Stimulated activated CD4-positive, alpha-beta T cell treated with anti-CD3 and anti-CD28 coated beads, Interleukin-1b, Interleukin-23, amount 100 ng/mL, for 1 hour (primary cell): ENCODE measurements at places on chromosomes 12 and 14.

- no peak for DNase-seq
These were observed 91.1 kb downstream of the IRF2BPL start for GRCh38 chr14:76937181-76938091.

DNA sequence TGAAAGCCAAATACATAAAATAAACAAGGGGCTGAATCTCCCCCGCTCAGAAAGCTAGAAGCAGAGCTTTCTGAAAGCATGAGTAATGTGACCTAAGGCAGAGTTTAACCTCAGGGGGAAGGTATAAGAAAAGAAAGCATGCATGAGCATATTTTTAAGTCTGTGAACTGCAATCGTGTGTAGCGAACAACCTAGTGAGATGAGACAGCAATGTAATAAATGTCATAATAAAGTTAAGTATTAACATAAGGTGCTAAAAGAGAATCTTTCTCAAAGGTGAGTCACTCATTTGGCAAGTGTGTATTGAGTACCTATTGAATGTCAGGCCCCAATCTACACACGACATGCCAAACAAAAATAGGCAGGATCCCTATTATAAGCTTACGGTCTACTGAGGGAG lies 14.2 kb upstream of the WDR20 start:
- DNase-seq = no peak

DNA sequence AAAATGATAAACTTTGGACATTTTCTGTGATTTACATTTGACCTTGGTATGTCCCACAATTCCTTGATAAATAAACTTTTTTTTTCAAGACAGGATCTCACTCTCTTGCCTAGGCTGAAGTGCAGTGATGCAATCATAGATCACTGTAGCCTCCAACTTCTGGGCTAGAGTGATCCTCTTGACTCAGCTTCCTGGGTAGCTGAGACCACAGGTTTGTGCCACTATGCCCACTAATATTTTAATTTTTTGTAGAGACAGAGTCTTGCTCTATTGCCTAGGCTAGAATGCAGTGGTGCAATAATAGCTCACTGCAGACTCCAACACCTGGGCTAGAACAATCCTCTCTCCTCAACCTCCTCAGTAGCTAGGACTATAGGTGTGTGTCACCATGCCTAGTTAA lies 79.1 kb upstream of the PTGDR start:
- no peak for DNase-seq

DNA sequence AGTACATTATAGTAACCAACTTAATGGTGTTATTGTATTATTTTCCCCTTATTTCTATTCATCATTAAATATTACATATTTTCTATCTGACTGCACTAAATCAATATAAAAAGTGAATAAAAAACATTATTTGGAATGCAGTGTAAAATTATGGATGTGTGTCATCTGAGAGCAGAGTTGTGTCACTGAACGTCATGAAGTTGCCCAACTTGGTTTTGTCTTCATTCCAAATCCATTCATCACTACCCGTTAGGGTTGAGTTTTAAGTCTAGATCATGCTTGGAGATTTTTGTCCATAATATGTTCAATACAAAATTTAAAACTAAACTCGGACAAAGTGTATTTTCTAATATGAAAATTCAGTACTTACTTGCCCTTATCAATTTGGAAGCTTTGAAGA lies 16.1 kb downstream of the KLRF1 start:
- no peak for DNase-seq

GRCh38 chr12:83827193-83827592 lies 1085.4 kb downstream of the SLC6A15 start:
- no peak for DNase-seq

DNA sequence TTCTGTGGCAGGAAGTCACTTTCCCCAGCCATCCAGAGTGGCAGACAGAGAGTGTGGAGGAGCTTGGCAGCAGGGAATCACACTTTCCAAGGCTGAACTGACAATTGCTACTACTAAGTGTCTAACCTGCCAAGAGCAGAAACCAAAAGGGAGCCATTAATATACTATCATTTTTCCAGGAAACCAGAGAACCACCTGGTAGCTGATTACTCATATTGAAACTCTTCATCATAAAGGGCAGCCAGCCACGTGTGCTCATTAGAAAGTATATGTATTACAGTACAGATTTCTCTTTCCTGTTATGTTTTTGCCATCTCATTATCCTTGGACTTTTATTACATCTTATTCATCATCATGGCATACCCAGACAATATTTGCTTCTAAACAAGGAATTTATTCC lies 374.9 kb downstream of the GXYLT1 start:
- no peak for DNase-seq

DNA sequence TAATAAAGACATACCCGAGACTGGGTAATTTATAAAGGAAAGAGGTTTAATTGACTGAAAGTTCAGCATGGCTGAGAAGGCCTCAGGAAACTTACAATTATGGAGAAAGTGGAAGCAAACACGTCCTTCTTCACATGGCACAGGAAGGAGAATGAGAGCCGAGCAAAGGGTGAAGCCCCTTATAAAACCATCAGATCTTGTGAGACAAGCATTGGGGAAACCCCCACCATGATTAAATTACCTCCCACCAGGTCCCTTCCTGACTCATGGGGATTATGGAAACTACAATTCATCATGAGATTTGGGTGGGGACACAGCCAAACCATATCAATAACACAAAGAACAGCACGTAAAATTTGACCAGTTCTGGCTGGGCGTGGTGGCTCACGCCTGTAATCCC lies 85.6 kb upstream of the ATF7IP start:
- no peak for DNase-seq

GRCh38 chr12:104941454-104941853 lies 16.6 kb downstream of the SLC41A2 start:
- DNase-seq = no peak

- DNase-seq = no peak
These were observed 81.2 kb downstream of the BCL11B start for GRCh38 chr14:99190696-99191394.

DNA sequence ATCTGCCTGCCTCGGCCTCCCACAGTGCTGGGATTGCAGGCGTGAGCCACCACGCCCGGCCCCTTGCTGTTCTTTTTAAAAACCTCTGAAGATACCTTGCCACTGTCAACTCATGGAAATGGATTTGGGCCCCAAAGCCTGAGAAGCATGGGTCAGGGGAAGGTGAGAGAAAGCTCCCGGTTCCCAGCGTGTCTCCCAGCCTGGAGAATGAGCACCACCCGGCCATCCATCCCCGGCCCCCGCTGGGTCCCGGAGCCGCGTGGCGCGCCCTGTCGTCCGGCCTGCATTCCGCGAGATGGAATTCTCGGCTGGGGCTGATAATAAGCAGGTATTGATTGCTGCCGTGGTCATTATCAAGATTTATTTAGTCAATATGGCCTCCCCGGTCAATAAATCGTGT lies 126.5 kb upstream of the MYL2 start:
- no peak for DNase-seq

DNA sequence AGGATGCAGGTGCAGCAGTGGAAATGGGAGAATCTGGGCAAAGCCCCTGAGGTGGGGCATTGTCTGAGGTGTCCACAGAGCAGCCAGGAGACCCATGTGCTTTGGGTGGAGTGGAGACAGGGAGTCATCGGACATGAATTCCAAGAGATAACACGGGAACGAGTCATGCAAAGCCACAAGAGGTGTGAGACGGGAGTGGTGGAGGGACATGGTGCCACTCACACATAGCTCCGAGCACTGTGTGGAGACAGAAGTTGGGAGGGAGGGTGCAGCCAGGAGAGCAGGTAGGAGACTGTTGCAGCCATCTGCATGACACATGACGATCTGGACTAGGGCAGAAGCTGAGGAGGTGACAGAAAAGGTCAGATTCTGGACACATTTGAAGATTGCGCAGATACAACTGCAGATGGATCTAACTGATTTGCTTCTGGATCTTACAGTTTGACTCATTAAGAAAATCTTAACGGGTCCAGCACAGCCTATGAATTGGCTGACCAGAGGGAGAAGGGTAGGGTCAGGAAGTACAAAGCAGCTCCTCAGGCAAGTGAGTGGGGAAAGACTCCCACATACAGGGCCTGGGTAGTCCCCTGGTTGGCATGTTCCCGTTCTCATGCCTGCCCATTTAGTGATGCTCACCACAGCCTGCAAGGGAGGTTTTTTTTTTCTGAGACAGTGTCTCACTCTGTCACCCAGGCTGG lies 379.8 kb downstream of the FUT8 start:
- DNase-seq = no peak

- DNase-seq = no peak
These were observed 323.8 kb upstream of the DCN start for GRCh38 chr12:91506452-91506851.

- DNase-seq = no peak
These were observed 53.5 kb downstream of the DGLUCY start for GRCh38 chr14:91167380-91167770.
